Urinary bladder (tissue), 4 donors: ENCODE measurements at places on chromosomes 1 and 21. TPM values are rescaled to one million over a fixed set of nuclear protein-coding genes. Genes with fewer than 3 reads are reported as not detected.
A peak's percentile ranks its signal among the peaks of the same experiment; 100 is the strongest.

- DNase-seq: peak; percentile 95
Measured at GRCh38 chr1:155277070-155277901, at the start of gene HCN3. HCN3 (plus strand) TSS chr1:155277463; CDS start chr1:155277591, 128 bp downstream.

CCDC190 gene
- total RNA-seq: 0.26 TPM

- no peak for DNase-seq
Measured at GRCh38 chr1:116708255-116708900, 40.8 kb upstream of the IGSF3 start.

GRCh38 chr1:171254859-171255258 lies 6.6 kb downstream of the FMO1 start:
- DNase-seq: no peak

DNA sequence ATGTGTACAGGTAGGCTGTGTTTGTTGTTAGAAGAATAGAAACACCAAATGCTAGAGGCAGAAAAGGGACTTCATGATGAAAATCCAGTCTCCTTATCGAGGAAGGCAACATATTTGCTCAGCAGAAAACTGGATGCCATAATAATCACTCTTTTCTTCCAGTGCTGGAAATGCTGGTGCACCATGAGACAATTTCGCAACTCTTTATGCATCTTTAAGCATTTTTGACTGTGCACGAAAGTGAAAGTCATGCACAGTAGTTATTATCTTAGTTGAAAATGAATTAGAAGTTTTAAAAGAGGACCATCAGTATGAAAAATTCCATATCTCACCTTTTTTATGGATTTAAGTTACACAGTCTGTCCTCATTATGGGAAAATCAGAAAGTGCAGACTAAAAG lies 29.1 kb downstream of the SMYD2 start:
- no peak for DNase-seq

DNA sequence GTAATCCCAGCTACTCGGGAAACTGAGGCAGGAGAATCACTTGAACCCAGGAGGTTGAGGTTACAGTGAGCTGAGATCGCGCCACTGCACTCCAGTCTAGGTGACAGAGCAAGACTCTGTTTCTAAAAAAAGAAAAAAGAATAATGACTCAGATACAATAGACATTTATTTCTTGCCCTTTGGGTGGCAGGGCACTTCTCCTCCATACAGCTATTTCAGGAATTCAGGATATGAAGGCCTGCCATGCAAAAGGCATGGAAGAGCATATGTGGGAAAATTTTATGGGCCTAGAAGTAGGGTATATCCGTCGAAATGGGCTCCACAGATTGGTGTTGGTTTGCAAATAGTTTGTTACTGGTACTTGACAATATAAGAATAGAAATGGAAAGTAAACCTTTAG lies 20.2 kb upstream of the POGZ start:
- DNase-seq: no peak

ATAD3A gene
- total RNA-seq: 7.1 TPM

DNA sequence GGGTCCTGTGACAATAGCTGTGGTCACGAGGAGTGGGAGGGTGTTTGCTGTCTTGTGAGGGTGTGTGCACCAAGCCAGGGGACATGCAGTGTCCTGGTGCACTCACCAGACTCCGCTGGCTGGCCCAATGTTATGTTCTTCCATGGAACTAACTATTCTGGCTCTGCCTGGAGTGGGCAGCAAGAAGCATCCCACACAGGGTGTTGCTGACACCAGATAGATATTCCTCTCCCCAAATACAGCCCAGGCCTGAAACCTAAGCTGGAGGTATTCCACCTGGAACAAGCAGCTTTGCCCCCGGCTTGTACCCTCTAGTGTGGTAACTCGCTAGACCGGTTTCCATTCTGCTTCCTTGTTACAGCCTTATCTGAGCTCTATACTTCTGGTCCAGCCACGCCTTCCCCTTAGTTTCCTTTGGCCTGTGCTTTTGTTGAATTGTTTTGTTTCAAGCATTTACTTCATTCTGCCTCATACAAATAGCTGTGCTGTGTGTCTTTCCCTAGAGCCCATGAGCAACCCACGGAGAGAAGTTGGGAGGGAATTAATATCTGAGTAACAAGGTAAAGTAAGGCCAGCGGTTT lies 14.7 kb upstream of the LY9 start:
- DNase-seq: peak; percentile 82

GRCh38 chr1:33864460-33865389 lies 846 bp downstream of the HMGB4 start:
- no peak for DNase-seq

DNA sequence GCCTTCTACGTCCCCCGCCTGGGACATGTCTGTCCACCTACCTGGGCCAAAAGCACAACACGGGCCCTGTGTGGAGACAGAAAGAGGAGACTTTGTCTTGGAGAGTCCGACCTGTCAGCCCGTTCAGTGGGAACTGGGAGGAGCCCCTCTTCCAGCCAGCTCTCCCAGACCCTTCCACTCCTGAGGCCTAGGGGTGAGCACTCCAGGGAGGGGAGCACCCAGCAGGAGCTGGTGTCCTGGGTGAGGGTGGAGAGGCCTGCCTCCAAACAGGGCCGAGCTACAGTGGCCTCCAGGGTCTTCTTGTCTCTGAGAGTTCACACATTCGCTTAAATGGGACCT lies 546 bp downstream of the SPOCD1 start:
- DNase-seq: no peak

DNA sequence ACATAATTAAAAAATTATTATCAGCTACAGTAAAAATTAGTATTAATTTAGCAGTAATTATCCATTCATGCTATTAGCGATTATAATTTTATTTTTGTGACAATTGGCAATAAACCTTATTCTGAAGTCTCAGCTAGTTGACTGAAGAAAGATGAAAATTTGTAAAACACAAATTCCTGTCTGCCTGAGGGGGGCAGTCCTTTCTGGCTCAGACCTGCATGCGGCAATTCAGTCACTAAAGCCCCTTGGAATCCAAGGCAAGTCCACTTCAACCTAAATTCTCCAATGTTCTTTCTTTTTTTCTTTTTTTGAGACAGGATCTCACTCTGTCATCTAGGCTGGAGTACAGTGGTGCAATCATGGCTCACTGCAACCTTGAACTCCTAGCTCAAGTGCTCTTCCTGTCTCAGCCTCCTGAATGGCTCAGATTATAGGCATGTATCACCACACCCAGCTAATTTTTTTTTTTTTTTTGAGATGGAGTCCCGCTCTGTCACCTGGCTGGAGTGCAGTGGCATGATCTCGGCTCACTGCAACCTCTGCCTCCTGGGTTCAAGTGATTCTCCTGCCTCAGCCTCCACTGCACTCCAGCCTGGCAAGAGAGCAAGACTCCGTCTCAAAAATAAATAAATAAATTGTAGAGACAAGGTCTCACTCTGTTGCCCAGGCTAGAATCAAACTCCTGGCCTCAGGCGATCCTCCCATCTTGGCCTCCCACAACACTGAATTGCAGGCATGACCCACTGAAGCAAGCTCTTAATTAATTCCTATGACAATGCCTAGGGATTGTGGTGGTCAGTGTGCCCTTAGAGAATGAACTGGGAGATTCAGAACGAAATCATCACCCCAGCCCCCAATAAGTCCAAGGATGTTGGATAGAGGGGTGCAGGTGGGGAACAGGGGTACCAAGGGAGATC lies 24.2 kb upstream of the ITPKB start:
- DNase-seq: no peak

CD244 gene
- 0.21 TPM for total RNA-seq

MED8 gene
- total RNA-seq: 33.6 TPM

- no peak for DNase-seq
Measured at GRCh38 chr1:38208716-38209632, 162.4 kb upstream of the POU3F1 start.

DNA sequence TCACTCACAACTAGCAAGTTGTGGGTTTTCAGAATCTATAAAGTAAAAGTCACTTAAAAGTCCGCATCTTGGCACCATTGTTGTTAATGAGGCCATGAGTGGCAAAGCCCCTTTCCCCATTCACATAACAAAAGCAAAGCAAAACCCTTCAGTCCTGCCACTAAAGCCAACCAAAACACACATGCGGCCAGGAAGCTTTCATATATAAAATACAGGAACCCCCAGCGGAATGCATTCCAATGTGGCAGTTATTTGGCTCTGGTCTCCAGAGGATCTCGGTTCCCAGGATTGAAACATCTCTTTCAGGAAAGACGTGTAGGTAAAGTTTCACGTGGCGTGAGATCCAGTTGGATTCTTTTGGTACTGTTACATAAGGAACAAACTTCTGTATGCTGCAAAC lies 2.5 kb upstream of the LBR start:
- no peak for DNase-seq

DNA sequence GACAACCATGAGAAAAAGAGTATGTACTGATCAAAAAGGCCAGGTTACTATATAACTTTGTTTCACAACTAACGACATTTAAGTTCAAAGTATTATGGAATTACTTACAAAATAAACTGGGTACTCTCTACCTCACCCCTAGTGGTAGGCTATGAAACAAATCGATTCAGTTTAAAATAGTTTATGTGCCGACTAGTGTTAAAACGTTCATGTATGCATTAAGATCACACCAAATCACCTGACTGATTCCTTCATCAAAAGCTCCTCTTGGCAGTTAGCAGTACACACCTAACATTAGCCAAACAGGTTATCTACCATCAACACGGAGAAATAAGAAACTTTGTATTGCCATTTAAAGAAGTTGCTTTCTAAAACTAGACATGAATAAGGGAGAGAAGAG lies 137.1 kb downstream of the AKT3 start:
- DNase-seq: no peak

DNA sequence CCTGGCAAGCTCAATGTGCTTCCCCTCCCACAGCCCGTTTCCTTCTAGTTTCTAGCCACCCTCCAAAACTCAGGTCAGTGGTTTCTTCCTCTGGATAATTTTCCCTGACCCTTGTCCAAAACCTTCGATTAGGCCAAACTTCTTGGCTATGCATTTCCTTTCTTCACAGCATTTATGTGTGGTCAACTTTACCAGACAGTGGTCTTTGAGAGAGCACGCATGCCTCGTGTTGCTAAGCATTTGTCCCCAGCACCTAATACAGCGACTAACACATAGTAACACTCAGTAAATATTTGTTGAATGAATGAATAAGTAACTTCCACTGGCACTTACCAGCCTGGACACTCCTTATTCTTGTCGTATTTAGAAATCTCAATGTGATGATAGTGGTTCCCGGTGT lies 610.7 kb downstream of the PLPP3 start:
- no peak for DNase-seq

DNA sequence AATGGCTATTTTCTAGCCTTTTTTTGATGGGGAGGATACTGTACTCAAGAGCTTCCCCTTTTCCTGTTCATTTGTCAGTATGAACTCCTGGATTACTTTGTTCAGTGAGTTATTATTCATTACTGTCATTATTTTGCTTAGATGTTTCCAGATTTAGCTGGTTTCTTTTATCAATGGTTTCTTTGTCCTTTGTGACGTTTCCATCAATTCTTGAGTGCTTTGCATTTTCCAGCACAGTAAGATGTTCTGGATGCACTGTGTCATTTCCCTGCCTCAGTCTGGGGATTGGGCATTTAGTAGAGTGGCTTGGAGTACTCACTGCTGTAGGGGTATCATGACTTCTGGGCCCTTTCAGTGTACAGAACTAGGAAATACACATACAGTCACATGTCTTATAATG lies 34.2 kb downstream of the MRPS6 start:
- DNase-seq: no peak

DNA sequence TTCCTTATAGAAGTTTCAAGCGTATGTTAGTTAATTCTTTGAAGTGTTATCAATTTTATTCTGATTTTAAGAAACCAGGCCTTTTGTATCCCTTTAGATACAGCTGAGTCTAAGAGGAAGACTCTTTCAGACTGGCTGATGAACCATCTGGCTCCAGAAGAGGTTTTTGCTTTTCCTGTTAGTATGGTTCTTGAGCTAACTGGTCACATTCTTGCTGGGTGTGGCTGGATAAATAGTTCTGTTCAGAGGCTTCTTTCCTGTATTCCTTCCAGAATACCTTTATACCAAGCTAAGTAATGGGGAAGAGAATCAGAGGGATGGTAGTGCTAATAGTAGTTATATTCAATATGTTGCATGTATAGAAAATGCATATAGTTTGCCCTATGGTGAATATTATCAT lies 12.4 kb downstream of the HS2ST1 start:
- no peak for DNase-seq

DNA sequence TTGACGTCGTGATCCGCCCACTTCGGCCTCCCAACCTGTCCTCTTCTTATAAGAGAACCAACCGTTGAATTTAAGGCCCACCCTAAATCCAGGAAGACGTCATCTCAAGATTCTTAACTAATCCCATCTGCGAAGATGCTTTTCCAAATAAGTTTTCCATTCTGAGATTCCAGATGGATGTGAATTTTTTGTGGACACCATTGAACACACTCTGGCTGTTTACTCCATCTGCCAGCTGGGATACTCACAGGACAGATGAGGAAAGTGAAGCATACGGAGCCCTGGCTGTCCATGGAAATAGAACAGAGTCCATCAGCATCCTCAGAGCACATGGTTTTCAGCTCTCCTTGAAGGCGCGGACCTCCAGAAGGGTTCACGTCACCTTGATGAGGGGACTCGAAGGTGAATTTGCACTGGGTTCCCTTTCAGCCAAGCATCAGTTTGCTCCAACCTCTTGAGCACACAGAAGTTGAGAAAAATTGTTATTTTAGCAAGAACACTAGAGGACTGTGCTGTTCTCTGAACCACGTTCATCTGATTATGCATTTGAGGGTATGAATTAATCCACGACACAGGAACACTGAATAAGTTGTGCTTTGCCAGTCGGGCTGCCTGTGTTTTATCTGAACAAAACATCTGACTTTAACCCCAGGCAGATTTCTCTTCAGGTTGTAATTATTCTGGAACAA lies 68.6 kb downstream of the KAZN start:
- no peak for DNase-seq

- DNase-seq: no peak
Measured at GRCh38 chr1:159826441-159827101, at the start of gene SLAMF8. SLAMF8 (plus strand) TSS chr1:159826873; CDS start chr1:159826899, 26 bp downstream.

FMO5 gene
- total RNA-seq: 9.5 TPM

KNCN gene
- total RNA-seq: not detected

GRCh38 chr1:156725683-156726280 lies 2.5 kb upstream of the METTL25B start:
- DNase-seq: no peak

- no peak for DNase-seq
Measured at GRCh38 chr1:207999972-208000371, 89.0 kb upstream of the CD34 start.

GRCh38 chr1:109625601-109626560 lies 6.2 kb downstream of the AMPD2 start:
- no peak for DNase-seq

GRCh38 chr1:151277249-151277648 lies 4.8 kb upstream of the ZNF687 start:
- DNase-seq: no peak

TTC22 gene
- 2.1 TPM for total RNA-seq

- DNase-seq: no peak
Measured at GRCh38 chr1:175482071-175482451, 261.3 kb downstream of the TNR start.

ERRFI1 gene
- 35.1 TPM for total RNA-seq

- DNase-seq: no peak
Measured at GRCh38 chr1:162230096-162230495, 146.6 kb downstream of the SPATA46 start.

- DNase-seq: no peak
Measured at GRCh38 chr1:3677484-3677883, 25.2 kb downstream of the TP73 start.

FBLIM1 gene
- 28.8 TPM for total RNA-seq

TLCD4 gene
- 28.1 TPM for total RNA-seq

GRCh38 chr1:198265073-198265661 lies 108.4 kb downstream of the NEK7 start:
- no peak for DNase-seq

BATF3 gene
- 2.3 TPM for total RNA-seq

- DNase-seq: no peak
Measured at GRCh38 chr1:202122639-202123335, at the start of gene GPR37L1. GPR37L1 (plus strand) TSS chr1:202122917; CDS start chr1:202122964, 47 bp downstream.

GRCh38 chr1:43582162-43582566 lies 51.5 kb downstream of the PTPRF start:
- DNase-seq: peak; percentile 65
